Stimulated activated CD8-positive, alpha-beta memory T cell treated with anti-CD3 and anti-CD28 coated beads, Interleukin-2, amount 100 ng/mL, for 48 hours (primary cell): ENCODE measurements at places on chromosomes 5 and 9.

DNA sequence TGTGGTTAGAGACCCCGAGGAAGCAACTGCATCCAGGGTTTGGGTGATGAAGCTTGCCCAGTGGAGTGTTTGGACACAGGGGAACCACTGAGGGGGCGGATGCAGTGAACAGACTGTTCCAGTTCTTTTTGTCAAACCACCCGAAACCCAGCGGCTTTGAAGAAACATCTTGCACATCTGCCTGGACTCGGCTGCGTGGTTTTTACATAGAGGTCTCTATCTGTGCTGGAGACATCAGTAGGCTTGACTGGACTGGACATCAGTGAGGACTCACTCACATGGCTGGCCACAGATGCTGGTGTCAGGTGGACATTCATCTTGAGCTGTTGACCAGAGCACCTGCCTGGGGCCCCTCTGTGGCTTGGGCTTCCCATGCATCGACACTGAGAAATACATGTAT lies 15.3 kb upstream of the SPATA31E1 start:
- DNase-seq = no peak

DNA sequence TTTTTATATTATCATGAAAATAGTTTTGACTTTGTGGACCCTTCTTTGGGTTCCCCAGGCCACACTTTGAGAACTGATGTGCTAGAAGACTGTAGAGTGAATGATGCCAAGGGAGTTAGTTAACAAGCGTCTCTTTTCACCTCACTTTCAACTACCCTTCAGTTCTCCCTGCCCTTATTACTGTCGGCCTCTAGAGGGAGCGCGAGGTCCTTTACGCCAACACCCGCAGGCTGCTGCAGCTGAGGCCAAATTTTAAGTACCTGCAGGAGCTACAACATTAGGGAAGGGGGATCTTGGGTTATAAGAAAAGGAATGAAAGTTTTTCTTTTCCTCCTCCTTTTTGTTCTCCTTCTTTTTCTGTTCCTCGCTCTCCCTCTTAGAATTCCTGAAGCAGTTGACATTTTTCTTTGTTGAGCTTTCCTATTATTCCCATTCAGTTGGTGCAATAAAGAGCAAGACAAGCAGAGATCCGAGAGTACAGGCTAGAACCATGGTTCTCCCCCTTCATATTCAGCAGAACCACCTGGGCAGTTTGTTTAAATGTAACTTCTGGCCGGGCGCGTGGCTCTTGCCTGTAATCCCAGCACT lies 84.0 kb downstream of the ZFAND5 start:
- peak; percentile 46 for DNase-seq

- no peak for DNase-seq
Observed at GRCh38 chr5:132003982-132004381, 7.5 kb downstream of the ACSL6 start.

- no peak for DNase-seq
Observed at GRCh38 chr5:766666-767431, 17.7 kb downstream of the ZDHHC11B start.

DNA sequence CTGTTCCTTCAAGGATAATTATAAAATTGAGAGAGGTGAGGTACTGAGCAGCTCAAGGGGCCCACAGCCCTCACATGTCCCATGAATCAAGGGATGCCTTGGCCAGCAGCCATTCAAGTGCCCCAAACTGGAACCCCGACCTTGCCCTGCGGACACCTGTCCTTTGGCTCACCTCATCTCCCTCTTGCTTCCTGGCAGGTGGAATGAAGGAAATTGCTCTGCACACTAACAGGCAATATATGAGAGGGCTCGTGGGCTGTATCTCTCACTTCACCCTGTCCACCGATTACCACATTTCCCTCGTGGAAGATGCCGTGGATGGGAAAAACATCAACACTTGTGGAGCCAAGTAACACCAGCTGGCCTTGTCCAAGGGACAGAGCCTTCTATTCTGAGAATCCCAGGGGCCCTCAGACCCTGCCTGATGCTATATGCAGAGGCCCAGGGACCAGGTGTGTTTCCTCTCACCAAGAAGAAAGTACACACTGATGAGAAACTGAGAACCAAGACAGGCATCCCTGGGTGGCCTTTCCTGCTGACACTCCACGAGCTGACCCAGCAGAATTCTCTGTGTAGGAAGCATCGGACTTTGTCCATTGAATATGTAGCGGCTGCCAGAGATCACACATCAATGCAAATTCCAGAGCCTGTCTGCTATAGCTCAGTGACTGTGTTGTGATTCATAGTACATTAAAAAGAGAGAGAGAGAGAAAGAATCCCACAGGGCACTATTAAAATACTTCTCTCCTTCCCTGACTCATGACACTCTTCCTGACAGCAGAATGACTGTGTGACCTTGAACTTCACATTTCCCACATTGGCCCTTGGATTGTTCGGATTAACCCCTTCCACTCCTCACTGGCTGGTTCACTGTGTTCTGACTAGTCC lies 92.6 kb downstream of the LIFR start:
- no peak for DNase-seq
